Thyroid gland (tissue), 4 donors: ENCODE measurements at places on chromosomes 2 and 18.

- DNase-seq = peak; percentile 82
These were observed 50.3 kb downstream of the ACTR2 start for GRCh38 chr2:65277791-65278483.

GRCh38 chr2:241391892-241392665 is 36.0 kb downstream of the FARP2 start:
- no peak for DNase-seq

DNA sequence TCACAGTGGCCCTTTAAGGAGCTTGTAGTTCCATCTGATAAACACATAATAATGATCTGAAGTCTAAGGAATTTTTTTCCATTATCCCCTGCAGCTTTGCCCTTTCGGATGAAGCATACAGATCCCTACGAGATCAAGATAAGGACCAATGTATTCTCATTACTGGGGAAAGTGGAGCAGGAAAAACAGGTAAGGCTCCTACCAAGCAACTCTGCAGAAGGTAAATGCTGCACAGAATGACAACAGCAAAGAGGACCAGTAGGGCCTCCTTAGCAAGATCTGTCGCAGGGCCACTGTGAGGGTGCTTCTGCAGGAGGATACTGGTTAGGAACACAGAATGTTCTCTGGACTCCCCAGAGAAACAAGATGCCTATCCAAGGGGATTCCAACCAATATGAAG is 84.6 kb downstream of the MYO1B start:
- DNase-seq = no peak

DNA sequence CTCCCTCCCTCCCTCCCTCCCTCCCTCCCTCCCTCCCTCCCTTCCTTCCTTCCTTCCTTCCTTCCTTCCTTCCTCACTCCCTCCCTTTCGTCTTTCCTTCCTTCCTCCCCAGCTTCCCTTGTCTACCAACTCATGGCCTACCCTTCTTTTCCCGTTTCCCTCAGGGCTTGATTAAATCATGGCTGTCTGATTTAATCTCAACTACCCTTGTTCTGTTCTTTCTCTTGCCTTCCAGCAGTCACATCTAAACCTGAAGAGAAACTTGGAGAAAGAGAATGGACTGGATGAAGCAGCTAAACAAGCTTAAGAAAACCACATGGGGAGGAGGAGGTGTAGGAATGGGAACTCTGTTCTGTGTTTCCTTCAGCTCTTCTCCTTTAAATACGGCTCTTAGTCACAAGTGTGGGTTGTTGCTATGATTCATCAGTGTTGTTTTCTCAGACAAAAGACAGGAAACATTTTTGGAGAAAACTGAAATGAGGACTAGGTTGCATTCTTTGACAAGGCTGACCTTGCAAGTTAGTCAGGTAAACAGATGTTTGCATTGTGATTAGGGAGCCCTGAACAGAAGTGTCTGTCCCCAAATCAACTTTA is 177.9 kb downstream of the LRRTM1 start:
- no peak for DNase-seq

- no peak for DNase-seq
These were observed 70.6 kb upstream of the ITGB6 start for GRCh38 chr2:160270571-160271113.

DNA sequence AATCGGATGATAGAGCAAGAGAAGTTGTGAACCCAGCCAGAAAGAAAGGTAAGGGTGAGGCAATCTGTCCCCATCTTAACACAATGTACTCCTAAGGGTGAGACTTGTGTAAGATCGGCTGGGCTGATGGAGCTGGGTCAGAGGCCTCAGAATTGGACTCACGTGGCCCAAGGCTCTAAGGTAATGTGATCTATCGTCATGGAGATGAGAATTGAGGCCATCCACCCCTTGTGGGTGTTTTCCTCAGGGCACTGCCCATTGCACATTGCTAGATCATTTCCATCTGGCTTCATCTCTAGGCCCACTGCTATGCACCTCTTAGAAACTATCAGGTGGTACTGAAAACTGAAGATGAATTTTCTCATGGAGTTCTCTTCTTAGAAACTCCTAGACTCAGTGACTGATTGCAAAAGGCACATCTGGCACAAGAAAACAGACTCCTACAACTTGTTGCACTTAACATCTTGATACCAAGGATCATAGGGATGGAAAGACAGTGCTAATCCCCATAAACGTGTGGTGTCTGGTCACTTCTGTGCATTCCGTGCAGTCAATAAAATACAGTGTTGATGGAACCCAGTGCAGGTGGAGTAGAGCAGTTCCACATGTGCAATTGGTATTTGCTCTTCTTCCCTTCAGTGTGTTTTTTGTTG is 228.9 kb upstream of the FOSL2 start:
- DNase-seq = no peak

DNA sequence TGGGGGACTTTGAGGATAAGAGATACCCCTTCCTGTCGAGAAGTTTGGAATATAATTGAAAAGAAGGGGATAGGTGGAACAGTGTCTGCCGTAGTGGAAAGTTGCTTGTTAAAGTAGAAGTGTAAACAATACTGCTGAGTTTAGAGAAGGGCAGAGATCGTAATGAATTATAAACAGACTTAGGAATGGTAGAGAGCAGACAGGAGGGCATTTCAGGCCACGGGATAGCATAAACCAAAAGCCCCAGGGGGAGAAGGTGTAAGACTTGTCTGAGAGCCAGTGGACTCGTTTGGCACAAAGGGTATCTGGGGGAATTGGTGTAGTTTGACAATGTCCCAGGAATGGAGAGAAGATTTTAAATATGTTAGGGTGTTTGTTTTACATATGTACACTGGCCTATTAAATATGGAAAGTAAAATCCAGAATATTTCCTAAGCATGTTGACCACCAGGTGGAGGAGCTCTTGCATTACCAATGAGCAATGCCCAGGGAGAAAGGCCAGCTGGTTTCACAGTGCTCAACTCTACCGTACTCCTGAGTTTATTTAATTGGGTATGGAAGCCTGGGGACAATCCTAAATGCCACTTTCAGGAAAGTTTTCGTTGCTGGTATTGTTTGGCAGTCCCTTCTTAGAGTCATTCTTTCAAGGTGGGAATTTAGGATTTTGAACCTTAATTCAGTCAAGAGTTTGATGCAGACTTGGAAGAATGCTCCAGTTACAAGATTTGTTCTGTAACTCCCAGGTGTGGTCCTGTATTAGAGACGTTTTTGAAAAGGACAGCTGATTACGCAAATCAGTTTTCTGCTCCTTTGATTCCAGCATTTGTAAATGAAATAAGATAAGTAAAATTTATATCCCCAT is 7.5 kb downstream of the COPS8 start:
- DNase-seq = no peak

DNA sequence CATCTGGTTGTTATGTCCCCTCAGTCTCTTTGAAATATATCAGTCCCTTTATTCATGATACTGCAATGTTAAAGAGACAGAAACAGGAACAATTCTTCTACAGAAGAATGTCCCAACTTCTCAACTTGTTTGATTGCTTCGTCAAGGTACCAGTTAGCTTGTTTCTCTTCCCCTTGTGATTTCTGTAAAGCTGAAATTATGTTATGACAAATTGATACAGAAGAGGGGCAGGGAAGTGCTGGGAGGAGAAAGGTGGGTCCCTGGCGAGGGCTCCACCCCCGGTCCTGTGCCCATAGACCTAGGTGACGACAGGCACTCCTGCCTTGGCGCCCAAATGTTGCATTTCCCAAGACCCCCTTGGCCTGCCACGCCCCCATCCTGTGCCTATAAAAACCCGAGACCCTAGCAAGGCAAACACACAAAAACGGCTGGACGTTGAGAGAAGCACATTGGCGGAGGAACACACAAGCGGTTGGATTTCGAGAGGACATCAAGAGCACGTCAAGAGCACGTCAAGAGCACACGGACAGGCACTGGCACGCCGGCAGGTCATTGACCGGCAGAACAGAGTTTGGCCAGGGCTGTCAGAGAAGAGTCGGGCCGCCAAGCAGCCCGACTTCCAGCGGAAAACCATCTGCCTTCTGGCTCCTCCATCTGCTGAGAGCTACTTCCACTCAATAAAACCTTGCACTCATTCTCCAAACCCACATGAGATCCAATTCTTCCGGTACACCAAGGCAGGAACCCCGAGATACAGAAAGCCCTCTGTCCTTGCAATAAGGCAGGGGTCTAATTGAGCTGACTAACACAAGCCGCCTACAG is 11.5 kb upstream of the RTN4 start:
- DNase-seq = peak; percentile 54

DNA sequence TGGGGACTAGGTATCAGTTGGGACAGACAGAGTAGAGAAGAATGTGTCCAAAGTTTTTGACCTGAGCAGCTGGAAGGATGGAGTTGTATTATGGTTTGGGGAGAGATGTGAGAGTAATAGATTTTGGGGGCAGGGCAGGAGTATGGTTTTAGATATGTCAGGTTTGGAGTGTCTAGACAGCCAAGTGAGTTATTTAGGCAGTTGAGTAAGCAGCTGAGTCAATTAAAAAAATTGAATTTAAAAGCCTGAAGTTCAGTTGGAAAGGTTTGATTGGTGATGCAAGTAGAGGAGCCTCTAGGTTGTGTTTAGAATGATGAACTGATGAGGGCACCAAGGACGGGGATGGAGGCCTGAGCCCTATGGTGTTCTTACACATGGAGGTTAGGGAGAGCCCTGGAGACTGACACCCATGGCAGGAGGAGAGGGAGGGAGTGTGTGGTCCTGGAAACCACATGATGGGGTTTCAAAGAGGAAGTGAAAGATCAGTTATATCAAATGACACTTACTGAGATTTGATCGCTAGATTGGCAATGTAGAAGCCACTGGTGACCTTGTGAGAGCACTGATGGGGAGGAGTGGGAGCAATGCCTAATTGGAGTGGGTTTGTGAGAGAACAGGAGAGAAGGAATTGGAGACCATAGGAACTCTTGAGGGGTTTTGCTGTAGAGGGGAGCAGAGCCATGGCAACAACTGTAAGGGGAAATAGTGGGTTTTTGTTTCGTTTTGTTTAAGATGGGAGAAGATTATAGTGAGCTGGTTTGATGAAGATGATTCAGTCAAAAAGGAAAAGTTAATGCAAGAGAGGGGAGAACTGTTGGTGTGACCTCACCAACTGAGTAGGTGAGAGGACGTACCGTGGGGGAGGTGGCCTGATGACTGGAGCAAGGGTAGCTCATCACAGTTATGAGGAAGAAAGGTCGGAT is 10.3 kb downstream of the ITGA6 start:
- DNase-seq = no peak

DNA sequence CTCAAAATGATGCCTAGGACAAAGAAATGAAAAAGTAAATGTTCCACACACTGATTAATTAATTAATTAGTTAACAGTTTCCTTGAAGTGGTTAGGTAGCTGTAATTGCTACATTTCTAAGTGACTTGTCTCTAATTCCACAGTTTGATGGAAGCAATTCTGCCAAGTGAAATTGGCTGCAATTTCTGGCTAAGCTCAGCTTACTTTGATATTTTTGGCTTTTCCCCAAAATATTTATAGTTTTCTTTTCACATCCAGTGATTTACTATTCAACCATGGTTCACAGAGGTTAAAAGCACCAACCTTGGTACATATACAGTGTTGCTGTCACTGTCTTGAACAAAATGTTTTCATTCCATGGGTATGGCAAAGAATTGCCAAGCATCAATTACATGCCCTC is 459.5 kb upstream of the CDH20 start:
- no peak for DNase-seq

DNA sequence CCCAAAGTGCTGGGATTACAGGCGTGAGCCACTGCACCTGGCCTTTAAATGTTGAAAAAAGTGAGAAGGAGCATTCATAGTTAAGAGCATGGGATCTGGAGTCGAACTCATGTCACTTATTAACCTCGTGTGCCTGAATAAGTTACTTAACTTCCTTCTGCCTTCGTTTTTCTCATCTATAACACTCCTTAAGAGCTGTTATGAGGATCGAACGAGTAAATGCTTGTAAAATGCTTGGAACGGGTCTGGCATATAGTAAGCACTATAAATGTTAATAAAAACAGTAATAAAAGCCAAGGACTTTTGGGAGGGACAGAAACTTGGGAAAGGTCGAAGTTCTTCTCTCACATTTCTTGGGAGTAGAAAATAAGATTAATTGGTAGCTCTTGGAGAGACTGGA is 40.8 kb downstream of the RAB10 start:
- DNase-seq = no peak

DNA sequence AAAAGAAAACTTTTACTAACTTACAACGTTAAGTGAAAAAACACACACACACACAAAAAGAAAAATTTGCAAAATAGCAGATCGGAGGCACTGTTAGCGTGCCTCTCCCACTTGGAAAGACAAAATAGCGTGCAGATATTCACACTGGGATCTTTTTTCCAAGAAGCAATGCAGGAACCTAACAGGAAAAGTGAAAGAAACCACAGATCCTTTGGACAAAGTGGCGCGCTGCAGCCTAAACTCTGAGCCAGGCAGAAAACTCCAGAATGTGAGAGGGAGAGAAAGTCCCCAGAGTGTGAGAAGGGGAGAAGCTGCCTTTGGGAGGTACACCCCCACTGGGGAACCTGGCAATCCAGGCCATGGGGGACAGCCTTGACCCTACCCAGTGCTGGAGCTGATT is 70.7 kb upstream of the SERPINE2 start:
- DNase-seq = no peak

GRCh38 chr18:57920036-57920435 is 116.9 kb upstream of the ATP8B1 start:
- no peak for DNase-seq

- no peak for DNase-seq
These were observed 5.3 kb downstream of the ZEB2 start for GRCh38 chr2:144514616-144515091.

- no peak for DNase-seq
These were observed 8.2 kb downstream of the FBXO15 start for GRCh38 chr18:74139411-74139810.
